ENCODE measurements at places on chromosomes 5 and 9.

DNA sequence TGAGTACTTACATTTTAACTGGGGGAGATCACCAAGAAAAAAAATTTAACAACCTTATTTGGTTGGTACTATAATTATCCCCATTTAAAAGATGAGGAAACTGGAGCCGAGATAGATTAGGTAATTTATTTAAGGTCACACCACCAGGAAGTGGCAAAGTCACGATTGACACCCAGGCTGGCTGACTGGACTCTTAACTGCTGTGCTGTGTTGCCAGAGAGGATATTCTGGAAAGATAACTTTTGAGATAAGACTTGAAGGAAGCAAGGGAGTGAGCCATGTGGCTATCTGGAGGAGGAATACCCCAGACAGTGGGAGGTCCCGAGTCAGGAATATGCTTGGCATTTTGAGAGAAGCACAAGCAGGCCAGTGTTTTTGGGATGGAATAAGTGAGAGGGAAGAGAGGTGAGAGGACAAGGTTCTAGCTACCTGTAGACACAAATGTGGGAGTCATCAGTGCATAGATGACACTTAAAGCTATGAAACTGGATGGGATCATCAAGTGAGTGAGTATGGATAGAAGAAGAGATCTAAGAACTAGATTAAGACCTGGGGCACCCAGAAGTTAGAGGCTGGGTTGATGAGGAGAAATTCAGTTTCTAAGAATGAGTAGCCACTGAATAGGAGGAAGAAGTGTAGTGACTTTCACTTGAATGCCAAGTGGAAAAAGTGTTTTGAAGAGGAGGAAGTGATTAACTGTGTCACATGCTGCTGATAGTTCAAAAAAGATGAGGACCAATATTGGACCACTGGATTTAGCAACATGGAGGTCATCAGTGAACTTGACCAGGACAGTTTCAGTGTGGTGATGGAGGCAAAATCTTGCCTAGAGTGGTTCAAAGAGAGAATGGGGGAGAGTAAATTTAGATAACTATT, 25.6 kb downstream of the PDE8B start:
- no peak for DNase-seq

GRCh38 chr9:133955821-133956411, 36.2 kb downstream of the VAV2 start:
- DNase-seq = no peak

DNA sequence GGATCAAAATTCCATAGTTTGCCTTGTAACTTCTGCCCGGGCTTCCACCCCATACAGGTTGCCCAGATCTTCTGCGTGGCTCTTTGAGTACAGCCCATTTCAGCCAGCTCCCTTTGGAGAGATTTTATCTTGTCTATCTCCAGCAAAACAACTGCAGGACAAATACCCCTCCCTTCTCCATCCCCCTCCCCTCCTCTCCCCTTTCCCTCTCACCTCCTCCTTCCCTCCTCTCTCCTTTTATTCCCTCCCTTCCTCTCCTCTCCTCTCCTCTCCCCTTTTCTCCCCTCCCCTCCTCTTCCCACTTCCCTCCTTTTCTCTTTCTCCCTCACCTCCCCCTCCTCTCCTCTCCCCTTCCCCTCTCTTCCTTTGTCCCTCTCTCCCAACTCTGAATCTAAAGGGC, 58.2 kb downstream of the COL15A1 start:
- DNase-seq = no peak

GRCh38 chr9:37942621-37943344, 38.9 kb upstream of the SLC25A51 start:
- DNase-seq = no peak

DNA sequence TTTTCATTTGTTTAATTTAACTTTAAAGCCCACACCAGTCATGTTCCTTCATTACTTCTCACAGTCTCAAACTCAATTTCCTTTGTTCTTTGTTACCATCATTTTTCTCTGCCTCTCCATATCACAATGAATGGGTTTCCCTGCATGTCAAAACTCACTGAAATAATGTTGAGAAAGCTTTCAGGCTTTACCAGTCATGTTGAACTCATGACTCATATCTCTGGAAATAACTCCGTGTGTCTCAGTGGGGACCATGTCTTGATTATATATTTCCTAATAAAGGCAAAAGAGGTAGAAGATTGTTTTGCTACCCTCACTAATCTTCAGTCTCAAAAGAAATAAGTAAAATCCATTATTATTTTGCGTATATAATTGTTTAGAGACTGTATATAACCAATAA, 231.2 kb downstream of the CHSY3 start:
- DNase-seq = no peak

DNA sequence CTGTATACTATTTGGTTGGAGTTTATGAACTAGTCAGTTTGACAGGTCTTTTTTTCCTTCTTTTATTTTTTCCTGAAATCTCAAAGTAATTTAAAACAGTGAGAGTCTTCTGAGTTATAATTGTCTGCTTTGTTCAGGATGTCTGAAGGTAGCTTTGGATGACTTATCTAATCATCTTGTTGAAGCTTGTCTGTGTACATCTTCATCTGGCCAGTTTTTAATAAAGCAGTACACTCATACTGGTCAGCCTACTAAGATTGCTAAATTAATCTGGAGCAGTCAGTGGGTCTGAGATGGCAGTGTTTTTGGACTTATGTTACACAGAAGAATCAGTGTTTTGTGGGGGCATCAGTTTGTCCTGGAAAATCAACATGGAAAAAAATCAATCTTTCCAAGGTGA, 482.4 kb downstream of the CDH10 start:
- no peak for DNase-seq

GRCh38 chr9:20015427-20015931, 226.6 kb upstream of the SLC24A2 start:
- no peak for DNase-seq

- peak; percentile 63 for DNase-seq
These were observed 473 bp downstream of the IRGM start for GRCh38 chr5:150846654-150847333.

GRCh38 chr5:79423296-79423695, 90.6 kb downstream of the HOMER1 start:
- no peak for DNase-seq

DNA sequence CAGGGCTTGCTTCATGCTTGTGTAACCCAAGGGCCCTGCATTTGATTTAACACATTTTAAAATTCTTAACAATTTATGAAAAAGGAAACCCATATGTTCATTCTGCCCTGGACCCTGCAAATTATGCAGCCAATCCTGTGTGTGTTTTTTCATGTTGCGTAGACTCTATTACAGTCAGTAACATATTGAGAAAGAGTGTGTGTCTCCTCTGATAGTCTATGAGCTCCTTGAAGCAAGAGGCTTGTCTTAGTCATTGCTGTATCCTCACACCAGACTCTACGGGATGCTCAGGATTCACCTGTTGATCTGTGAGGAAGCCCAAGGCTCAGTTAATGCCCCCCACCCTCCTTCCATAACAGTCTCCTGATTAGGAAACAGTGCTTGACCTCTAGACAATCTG, 177.3 kb upstream of the DMAC1 start:
- no peak for DNase-seq

DNA sequence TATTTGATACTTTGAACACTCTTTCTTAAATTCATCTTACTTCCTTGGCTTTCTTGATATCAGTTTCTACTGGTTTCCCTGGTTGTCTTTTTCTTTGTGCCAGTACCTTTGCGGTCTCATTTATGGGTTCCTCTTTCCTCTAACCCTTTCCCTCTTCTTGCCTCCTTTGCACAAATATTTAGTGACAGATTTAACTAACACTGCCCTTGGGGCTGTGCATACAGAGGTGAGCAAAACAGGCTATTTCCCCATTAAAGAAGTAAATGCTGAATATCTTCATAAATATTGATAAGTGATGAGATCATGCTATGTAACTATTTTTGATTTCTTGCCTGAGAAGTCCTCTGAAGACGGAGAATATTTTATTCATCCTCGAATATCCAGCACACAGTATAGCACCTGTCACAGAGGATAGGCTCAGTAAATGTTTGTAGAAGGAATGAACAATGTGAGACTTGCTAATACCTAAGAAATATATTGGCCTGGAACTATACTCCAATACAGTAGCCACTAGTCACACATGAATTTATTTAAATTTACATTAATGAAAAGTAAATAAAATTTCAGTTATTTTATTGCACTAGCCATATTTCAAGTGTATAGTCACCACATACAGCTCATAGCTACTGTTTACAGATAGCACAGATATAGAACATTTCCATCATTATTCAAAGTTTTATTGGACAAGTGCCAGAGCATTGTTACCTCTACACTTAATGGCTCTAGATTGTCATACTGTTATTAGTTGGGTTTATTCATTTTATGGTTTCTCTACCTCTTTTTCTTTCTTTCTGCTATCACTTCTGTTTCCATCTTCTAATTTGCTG, 90.4 kb downstream of the RIC1 start:
- DNase-seq = no peak

DNA sequence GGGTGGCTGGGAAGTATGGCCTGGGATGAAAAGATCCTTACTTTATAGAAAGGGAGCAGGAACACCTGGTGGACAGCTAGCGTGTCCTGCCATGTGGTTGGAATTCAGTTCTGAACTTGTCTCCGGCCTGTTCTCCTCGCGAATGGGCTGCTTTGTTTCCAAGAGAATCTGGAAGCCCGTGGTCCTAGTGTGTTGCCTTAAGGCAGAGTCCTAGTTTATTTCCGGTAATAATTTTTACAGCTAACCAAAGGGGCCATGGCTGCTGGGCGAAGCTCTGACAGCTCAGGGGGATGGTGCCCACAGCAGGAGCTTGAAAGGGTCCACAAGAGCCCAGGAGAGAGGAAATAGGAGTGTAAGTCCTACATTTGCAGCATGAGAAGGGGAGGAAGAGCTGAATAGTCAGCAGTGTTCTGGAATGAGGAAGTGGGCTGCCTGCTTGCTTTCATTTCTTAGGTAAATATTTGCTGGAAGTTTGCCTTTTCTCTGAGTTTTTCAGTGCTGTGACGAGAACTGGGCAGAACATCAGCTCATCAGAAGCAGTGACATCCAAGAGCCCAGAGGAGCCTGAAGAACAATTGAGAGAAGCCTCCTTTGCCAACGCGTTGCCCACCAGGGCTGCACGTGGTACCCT, 13.1 kb upstream of the IGFBPL1 start:
- DNase-seq = no peak

DNA sequence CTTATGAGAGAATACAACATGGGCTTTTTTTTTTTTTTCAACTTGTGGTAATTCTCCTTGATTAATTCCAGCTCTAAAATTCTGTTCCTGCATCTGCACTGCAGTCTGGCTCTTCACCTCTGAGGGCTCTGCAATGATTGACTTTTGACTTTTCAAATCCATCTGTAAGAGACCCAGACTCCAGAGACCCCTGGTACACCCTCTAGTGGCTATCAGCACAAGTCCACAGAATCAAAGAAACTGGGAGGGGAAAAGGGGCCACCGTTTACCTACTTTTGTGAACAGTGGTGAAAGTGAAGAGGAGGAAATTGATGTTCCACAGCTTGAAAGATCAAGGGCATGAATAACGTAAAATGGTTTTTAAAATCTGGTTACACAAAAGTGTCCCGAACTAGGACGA, 151.6 kb downstream of the SLIT3 start:
- peak; percentile 0 for DNase-seq

DNA sequence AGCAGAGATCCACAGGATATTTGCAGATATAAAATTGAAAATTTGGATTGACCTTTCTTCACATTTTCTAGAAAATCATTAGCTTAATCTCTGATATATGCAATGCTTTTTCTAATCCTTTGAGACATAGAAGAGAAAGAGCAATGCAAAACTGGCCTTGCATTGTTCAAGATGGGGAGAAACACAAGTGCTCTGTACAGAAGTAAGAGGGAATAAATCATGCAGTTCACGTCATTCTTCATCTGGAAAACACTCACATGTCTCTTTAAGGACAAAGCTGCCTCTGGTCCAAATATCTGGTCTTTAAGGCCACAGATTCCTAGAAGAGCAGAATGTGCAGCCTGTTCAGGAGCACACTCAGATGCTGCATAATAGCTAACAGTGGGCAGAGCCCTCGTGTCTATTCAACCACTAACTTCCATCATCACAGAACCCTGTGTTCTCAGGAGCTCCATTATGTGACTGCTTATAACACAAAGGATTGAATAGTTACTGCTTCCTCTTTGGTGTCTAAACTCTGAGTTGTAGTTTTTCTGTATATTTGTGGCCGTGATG, 277.5 kb downstream of the PLK2 start:
- no peak for DNase-seq

DNA sequence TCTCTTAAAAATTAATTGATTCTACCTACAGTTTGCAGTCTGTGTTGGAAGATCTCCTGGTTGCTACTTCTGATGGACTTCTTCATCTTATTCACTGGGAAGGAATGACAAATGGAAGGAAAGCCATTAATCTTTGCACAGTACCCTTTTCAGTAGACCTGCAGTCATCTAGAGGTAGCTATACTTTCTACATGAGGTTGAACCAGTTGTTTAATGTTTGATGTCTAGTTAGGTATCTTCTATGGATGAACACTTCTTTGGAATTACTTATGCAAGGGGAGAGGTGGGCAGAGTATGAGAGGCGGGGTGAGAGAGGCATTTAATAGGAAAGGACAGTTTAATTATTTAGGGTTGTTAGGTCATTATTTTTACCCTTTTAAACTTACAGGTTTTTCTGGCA, 91.2 kb downstream of the RIC1 start:
- DNase-seq = no peak

DNA sequence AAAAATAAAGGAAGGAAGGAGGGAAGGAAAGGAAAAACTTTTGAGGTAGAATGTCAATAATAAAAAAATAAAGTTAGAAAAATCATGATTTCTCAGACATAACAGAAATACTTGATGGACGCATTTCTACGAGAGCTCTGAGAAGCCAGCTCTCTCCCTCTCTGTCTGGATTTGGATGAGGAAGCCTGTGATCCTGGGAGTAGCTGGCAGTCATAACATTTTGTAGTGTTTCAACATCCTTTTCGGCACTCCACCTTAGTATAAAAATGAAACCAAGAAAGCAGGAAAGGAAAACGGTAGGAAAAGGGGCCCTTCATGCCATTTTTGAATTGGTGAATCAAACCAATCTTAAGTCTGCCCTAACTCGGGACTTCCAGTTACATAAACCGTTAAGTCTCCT, 321.3 kb downstream of the EPB41L4A start:
- no peak for DNase-seq

DNA sequence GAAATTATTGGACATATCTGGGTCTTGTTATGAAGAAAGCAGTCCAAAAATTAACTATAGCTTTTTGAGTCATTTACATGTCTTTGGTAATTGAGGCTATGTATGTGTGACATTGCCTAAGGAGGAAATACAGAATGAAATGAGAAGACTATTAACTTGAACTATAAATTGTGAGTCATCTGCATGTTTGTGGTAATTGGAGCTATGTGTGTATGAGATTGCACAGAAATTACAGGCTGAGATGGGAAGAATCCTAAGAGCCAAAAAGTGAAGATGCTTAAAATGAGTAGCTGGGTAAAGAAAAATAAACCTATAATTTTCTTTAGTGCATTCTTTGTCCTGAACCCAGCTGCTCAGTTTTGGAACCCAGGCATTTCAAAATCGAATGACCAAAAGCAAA, 747.6 kb upstream of the EDIL3 start:
- DNase-seq = no peak

GRCh38 chr5:150616506-150616905, 24.0 kb upstream of the SYNPO start:
- no peak for DNase-seq

GRCh38 chr5:107090506-107090905, 580.2 kb downstream of the EFNA5 start:
- no peak for DNase-seq

All from NCI-H1105 treated with DMSO at 0.1 percent for 48 hours (cell line).